ENCODE measurements at places on chromosomes 12 and 14. TPM values are rescaled to one million over a fixed set of nuclear protein-coding genes. Genes with fewer than 3 reads are reported as not detected.

DNA sequence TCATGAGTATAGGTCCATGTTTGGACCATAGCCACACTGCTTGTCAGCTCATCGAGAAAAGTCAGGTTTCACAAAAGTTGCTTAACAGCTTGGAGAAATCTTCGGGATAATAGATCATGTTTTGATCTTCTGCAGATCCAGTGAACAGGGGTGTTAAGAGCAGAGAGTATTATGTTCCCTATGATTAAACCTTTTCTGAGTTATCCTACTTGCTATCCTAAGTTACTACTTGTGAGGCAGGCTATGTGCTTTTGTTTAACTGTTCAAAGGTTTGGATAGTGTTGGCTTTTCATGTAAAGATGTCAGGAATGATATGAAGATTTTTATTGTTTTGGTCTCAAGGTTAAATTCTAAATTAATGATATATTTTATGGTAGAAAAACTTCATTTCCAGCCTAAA, 11.1 kb downstream of the NAA30 start:
- H3K27me3 ChIP-seq: no peaks in the 10 kb centered on the region
- no peak for DNase-seq
- H3K36me3 ChIP-seq: peaks cover 49% of the 10 kb centered on the region

GRCh38 chr12:119082496-119082895, 96.2 kb upstream of the HSPB8 start:
- H3K4me1 ChIP-seq: no peaks in the 10 kb centered on the region
- H3K27ac ChIP-seq: no peak overlapping the region
- no peaks in the 10 kb centered on the region for H3K27me3 ChIP-seq
- no peak overlapping the region for H3K4me3 ChIP-seq

- peak overlapping the region; percentile 99 for H3K27ac ChIP-seq
- DNase-seq: no peak
- peaks cover 11% of the 10 kb centered on the region for H3K36me3 ChIP-seq
Measured at GRCh38 chr12:89354612-89355067, 2.3 kb upstream of the DUSP6 start.

DNA sequence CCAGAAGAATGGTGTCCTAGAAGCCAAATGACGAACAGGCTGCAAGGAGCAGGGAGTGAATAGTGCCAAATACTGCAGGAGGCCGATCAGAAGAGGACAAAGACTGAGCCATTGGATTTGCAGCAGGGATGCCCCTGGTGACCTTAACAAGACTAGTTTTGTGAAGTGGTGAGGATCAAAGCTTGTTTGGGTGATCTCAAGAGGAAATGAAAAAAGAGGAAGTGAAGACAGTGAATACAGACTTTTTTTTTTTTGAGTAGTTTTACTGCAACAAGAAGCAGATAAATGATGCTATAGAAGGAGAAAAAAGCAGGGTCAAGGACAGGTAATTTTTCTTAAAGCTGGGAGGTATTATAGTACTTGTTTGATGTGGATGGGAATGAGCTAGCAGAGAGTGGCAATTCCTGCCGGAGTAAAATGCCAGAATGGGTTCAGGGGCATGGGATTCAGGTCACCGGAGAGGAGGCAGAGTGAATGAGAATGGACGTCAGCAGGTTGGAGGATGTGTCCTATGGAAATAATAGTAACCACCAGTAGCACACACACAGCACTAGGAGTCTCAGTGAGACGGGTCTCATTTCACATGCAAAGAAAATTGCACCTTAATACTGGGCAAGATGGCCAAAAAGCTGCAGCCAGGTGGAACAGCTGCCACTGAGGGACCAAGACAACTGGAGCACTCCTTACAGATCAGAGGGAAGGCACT, 345.8 kb upstream of the CCDC196 start:
- no peaks in the 10 kb centered on the region for H3K36me3 ChIP-seq
- DNase-seq: no peak
- H3K27me3 ChIP-seq: no peaks in the 10 kb centered on the region
- H3K27ac ChIP-seq: no peak overlapping the region

DNA sequence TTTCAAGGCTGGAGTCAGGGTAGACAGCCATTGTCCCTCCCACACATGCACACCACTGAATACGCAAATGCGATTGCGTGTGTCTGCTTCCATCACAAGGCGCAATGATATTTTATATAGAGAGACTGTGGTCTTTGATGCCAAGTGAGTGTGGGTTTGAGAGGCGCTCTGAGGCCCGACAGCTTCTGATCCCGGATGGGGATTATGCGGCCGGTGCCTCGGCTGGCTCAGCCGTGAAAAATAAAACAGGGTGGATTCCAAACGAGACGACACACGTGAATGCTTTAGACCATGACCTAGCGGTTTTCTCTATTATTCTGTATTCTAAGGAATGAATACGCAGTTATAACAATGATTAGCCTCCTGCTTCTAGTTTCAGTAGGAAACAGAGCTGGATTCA, 72.5 kb downstream of the TMEM132D start:
- H3K36me3 ChIP-seq: no peaks in the 10 kb centered on the region
- no peak for DNase-seq
- peaks cover 19% of the 10 kb centered on the region for H3K4me1 ChIP-seq
- H3K27ac ChIP-seq: no peak overlapping the region
- H3K4me3 ChIP-seq: no peak overlapping the region

PLEKHH1 gene
- 0.50 TPM for total RNA-seq

DNA sequence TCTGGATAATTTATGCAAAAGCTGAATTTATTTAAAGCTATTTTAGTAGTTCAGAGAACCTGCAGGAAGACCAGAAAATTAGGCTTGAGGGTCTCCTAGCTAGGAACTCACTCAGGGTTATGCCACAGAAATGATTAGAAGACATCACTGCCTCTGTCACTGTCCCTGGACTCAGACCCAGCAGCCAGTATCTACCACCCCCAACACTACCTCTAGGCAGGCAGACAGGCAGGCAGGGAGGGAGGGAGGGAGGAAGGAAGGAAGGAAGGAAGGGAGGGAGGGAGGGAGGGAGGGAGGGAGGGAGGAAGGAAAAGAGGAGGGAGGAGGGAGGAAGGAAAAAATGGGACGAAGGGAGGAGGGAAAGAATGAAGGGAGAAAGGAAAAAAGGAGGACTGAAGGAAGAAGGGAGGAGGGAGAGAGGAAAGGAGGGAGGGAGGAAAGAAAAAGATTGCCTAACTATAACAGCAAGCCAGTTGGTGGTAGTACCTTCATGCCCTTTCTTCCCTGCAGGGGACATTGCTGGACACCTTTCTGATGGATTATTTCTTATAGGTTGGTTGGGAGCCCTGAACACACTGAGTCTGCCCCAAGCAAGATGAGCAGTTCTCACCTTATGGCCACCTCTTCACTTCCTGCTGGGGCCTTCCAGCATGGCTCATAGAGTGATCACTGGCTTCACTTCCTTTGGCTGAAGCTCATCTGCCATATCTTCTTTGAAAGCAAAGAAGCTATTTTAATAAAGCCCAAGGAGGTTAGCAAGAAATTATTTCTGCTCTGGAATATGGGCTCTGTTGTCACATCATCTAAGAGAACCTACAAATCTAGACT, 49.7 kb downstream of the KICS2 start:
- H3K4me1 ChIP-seq: peaks cover 31% of the 10 kb centered on the region
- H3K27me3 ChIP-seq: no peaks in the 10 kb centered on the region
- H3K4me3 ChIP-seq: no peak overlapping the region

- no peak overlapping the region for H3K27ac ChIP-seq
- no peaks in the 10 kb centered on the region for H3K36me3 ChIP-seq
- H3K4me1 ChIP-seq: no peaks in the 10 kb centered on the region
Measured at GRCh38 chr12:72264548-72265175, 7.5 kb upstream of the TRHDE start.

SELPLG gene
- 0.59 TPM for total RNA-seq

DNA sequence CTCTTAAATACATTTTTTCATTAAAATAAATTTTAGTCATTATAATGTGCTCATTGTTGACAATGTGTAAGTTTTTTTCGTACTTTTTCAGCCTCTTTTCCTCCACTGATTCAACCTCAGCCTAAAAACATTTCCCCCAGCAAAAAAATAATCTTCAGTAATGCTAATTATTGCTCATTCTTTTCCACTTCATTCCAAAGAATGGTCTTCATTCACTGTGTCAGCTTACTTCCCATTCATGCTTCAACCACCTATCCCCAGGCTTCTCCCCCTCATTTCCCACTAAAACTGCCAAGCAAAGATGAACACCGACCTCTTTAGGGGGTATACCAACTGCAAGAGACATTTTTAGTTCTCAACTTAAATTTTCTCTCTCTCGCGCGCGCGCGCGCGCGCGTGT, 2.7 kb upstream of the IPO8 start:
- no peak for DNase-seq
- H3K4me3 ChIP-seq: no peak overlapping the region
- H3K36me3 ChIP-seq: no peaks in the 10 kb centered on the region
- no peaks in the 10 kb centered on the region for H3K27me3 ChIP-seq
- H3K27ac ChIP-seq: no peak overlapping the region
- peaks cover 19% of the 10 kb centered on the region for H3K4me1 ChIP-seq

DNA sequence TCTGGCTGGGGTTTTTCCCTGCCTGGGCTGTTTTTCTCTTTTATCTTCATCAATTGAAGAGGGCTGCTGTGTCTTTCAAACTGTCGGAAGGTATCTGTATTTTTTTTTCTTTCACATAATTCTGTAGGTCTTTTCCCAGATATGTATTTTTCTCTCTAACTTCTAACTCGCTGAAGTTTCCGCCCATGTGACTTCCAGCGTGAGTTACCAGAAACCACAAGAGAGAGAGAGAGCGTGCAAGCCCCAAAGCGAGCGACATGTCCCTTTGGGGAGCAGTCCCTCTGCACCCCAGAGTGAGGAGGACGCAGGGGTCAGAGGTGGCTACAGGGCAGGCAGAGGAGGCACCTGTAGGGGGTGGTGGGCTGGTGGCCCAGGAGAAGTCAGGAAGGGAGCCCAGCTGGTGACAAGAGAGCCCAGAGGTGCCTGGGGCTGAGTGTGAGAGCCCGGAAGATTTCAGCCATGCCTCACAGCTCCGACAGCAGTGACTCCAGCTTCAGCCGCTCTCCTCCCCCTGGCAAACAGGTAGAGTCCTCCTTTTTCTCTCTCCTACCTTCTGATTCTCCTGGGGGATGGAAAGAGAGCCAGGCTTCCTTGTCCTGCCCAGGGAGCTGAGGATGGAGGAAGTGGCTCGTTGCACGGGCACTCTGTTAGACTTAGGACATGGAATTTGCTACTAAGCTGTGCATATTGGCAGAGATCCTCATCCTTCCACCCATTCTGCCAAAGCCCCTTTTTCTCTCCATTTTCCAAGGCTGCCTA, at the start of gene BATF:
BATF (plus strand) TSS at position 246 of the 759 bp plus-strand sequence; CDS start at position 460, 214 bp downstream.
- no peak within 1 kb of the TSS for H3K4me3 ChIP-seq
- no peak within 1 kb of the TSS for H3K27ac ChIP-seq
- H3K27me3 ChIP-seq: peaks cover 45% of the 10 kb centered on the region
- DNase-seq: no peak
- H3K4me1 ChIP-seq: no peaks in the 10 kb centered on the region
- no peaks in the 10 kb centered on the region for H3K36me3 ChIP-seq

GRCh38 chr14:68695326-68695768, 97.5 kb downstream of the ZFP36L1 start:
- H3K4me1 ChIP-seq: peaks cover 25% of the 10 kb centered on the region
- DNase-seq: no peak
- no peaks in the 10 kb centered on the region for H3K27me3 ChIP-seq

CLEC4D gene
- not detected for total RNA-seq

TAS2R50 gene
- total RNA-seq: 3.1 TPM

VRTN gene
- not detected for total RNA-seq

GPR65 gene
- not detected for total RNA-seq

CCDC38 gene
- total RNA-seq: not detected
